ENCODE measurements at places on chromosomes 3 and 15. TPM values are rescaled to one million over a fixed set of nuclear protein-coding genes. Genes with fewer than 3 reads are reported as not detected.

DNA sequence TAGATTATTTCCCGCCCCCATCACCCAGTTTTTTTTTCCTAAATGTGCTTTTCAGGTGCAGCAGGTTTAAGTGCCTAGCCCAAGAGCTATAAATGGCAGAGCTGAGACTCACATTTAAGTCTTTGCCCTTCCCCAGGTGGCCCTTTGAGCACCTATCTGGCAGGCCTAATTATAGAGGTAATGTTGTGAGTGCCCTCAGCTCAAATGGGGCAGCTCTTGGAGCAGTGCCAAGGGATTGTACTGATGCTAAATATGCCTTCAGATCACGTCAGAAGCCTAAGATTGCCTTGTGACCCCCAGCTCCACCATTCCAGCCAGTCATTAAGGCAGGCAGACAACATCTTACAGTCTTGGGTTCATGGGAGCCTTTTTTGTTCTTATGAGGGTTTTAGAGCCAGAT lies 159.5 kb downstream of the RPLP1 start:
- DNase-seq = no peak

Gene CDHR4
- not detected for total RNA-seq

Gene CEMIP
- 0.66 TPM for total RNA-seq

Gene BMF
- total RNA-seq = 24.4 TPM

Gene LTF
- total RNA-seq = 282 TPM

Gene PRICKLE2
- total RNA-seq = 35.1 TPM

DNA sequence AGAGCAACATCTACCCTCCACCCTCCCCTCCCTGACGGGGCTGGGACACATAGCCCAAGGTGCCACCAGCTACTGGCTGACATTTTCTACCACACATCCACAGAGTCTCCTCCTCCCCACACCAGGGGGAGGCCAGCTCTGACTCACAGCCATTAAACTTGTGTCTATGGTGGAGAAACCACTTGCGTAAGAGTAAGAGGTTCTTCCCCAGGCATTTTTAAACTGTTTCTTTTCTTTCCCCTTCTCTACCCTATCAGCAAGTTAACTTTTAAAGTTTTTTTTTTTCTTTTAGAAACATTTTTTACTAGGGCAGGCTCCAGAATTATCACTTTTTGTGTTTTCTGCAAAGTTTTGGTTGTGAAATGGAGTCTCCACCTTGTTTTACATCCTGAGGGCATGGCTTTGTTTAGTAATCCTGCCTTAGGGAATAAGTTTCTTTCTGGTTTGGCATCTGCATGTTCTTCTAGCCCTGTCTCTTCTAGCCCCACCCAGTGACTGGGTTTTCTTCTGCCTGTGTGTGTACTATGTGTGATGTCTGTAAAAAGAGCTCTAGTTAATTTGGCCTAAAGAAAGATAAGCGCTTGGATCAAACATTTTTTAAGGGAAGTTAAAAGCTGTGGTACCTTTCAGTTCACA lies 148.8 kb upstream of the GADL1 start:
- no peak for DNase-seq

DNA sequence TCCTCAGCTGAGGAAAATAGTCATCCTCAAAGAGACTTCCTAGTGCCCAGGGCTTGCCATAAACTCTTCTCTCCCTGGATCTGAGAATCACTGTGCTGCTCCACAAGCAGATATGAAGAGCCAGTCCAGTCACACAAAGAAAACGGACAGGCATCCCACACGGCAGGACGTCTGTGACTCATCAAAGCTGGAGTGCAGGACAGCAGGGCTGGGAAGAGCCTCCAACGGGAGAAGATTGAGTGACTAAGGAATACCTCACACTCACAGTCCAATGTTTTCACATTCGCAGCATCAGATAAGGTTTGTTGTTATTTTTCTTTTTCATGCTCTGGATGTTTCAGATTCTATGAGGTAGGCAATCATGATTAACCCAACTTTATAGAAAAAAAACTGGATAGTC lies 57.8 kb downstream of the NEK10 start:
- DNase-seq = no peak

Gene GABRR3
- total RNA-seq = not detected
